ENCODE measurements at places on chromosomes 11 and 22.

GRCh38 chr11:71951741-71952310 is 23.0 kb downstream of the RNF121 start:
- no peak for DNase-seq

DNA sequence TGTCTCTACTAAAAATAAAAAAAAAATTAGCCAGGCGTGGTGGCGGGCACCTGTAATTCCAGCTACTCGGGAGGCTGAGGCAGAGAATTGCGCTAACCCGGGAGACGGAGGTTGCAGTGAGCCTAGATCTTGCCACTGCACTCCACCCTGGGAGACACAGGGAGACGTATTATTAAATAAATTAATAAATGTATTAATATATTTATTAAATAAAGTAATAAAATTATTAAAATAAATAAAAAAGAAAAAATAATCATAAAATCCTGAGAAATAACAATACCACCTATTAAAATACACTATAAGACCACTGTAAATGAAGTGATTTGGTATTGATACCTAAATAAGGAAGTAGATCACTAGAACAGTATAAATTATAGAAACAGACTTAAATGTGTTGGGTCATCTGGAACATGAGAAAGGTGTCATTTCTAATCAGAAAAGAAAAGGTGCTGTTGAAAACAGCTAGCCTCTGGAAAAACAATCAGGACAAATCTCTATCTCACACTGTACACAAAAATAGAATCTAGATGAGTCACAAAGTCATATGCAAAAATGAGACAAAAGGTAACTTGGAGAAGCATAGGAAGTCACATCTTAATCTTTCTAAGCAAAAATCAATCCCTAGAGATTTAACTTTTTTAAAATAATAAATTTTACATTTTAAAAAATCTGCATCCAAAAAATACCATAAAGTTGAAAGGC is 43.2 kb upstream of the UBASH3B start:
- no peak for DNase-seq

- no peak for DNase-seq
These were observed 10.5 kb downstream of the KIAA0930 start for GRCh38 chr22:45230026-45230721.

GRCh38 chr22:46910624-46911023 is 148.2 kb downstream of the TBC1D22A start:
- DNase-seq, result no peak

- DNase-seq, result no peak
These were observed 5.7 kb upstream of the C1QTNF4 start for GRCh38 chr11:47599902-47600301.

DNA sequence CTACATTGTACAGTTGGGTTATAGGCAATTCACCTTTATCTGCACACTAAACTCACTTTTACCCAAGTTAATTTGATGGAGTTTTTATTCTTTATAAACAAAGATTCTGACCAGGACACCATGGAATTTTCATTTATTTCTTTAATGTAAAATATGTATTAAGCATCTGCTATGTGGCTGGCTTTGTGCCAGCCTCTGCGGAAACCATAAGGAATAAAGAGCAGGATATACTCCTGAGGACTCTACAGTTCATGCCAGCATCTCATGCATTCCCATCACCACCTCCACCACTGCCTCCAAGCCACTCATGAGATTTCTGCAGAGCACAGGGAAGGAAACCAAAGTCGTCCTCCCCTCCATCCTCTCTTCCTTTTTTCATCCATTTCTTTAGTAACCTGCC is 100.0 kb upstream of the DBX1 start:
- no peak for DNase-seq

GRCh38 chr22:35315855-35316745 is 16.4 kb downstream of the TOM1 start:
- DNase-seq, result no peak

- no peak for DNase-seq
These were observed 56.2 kb upstream of the CLDN5 start for GRCh38 chr22:19580291-19580890.

Data from activated T-cell treated with anti-CD3 and anti-CD28 coated beads, Interleukin-2, amount 50 U/mL, for 72 hours (primary cell).